ENCODE measurements at places on chromosomes 3 and 15. TPM values are rescaled to one million over a fixed set of nuclear protein-coding genes. Genes with fewer than 3 reads are reported as not detected.

Gene KNSTRN
- total RNA-seq = 4.9 TPM

Gene ANKUB1
- not detected for total RNA-seq

Gene CD96
- total RNA-seq = 190 TPM

Gene CLDN1
- total RNA-seq = not detected

Gene STRC
- 1.8 TPM for total RNA-seq

GRCh38 chr3:158158969-158159368 is 49.1 kb downstream of the RSRC1 start:
- H3K27me3 ChIP-seq = no peaks in the 10 kb centered on the region
- no peak overlapping the region for H3K4me3 ChIP-seq
- peaks cover 9% of the 10 kb centered on the region for H3K36me3 ChIP-seq
- DNase-seq = no peak
- H3K27ac ChIP-seq = no peak overlapping the region

- no peak overlapping the region for H3K4me3 ChIP-seq
- no peaks in the 10 kb centered on the region for H3K36me3 ChIP-seq
- no peak overlapping the region for H3K27ac ChIP-seq
- peaks cover 4% of the 10 kb centered on the region for H3K27me3 ChIP-seq
- DNase-seq = no peak
Measured at GRCh38 chr3:55682461-55682860, 195.4 kb upstream of the WNT5A start.

DNA sequence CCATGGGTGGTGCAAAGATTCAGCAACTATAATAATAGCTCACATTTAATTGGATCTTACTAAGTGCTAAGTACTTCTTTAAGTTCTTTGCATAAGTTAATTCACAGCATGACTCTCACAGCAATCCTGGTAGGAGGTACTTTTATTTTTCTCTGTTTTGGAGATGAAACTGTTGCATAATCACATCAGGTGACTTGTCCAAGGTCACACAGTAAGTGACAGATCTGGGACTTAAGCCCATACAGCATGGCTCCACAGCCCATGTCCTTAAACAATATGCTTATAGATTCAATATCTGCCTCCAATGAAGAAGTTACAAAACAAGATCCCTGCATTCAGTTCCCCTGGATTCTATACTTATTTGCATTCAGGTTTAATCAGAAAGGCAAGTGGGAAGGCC is 171.8 kb downstream of the CNTN3 start:
- no peaks in the 10 kb centered on the region for H3K36me3 ChIP-seq
- H3K27ac ChIP-seq = no peak overlapping the region
- no peak overlapping the region for H3K4me3 ChIP-seq
- no peaks in the 10 kb centered on the region for H3K27me3 ChIP-seq

DNA sequence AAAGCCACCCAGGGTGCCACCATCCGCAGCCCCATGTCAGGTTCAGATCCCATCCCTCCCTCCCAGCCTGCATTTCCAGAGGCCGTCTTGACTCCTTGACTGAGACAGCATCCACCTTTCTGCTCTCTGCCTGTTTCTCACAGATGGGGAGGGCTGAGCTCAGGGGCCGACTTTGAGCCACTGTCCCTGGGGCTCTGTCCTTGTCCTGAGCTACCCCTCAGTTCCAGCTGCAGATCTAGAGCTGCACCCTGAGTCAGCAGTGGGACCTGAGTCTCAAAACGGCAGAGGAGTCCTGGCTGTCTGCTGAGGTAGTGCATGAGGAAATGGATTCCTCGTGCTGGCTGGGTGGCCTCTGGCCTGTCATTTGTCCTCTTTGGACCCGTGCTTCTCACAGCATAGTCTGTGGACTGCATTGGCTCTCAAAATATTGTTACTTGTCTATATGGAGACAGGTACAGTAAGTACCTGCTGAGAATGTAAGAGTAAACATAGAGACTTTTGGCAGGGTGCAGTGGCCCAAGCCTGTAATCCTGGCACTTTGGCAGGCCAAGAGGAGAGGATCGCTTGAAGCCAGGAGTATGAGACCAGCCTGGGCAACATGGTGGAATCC is 22.3 kb downstream of the RPLP1 start:
- no peak for DNase-seq
- H3K4me1 ChIP-seq = peaks cover 7% of the 10 kb centered on the region
- H3K27ac ChIP-seq = peak overlapping the region; percentile 75

- no peak overlapping the region for H3K4me3 ChIP-seq
- H3K27me3 ChIP-seq = no peaks in the 10 kb centered on the region
- H3K36me3 ChIP-seq = no peaks in the 10 kb centered on the region
- no peak overlapping the region for H3K27ac ChIP-seq
- no peak for DNase-seq
- H3K4me1 ChIP-seq = no peaks in the 10 kb centered on the region
Measured at GRCh38 chr3:65170390-65171042, 482.7 kb upstream of the ADAMTS9 start.

DNA sequence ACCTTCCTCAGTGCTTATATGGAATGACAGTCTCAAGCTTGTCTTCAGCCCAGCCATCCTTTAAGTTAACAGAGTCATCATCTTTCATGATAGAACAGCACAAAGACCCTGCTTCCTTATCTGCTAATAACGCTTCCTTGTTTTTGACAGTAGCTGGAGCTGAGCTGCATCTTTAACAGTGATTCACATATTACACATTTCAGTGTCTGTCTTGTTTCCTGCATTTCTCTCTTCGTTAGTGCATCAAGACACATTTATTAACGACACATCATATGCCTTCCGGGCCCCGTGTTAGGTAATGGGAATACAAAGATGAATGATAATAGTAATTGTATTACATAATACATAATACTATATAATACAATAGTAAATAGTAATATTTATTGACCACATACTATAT is 30.2 kb upstream of the GREM1 start:
- peaks cover 2% of the 10 kb centered on the region for H3K4me1 ChIP-seq
- H3K36me3 ChIP-seq = no peaks in the 10 kb centered on the region
- no peak overlapping the region for H3K27ac ChIP-seq
- H3K4me3 ChIP-seq = no peak overlapping the region
- H3K27me3 ChIP-seq = peaks cover 8% of the 10 kb centered on the region
- DNase-seq = no peak

GRCh38 chr15:44034334-44034733 is 160.7 kb downstream of the FRMD5 start:
- no peak for DNase-seq
- H3K36me3 ChIP-seq = no peaks in the 10 kb centered on the region
- peaks cover 25% of the 10 kb centered on the region for H3K27me3 ChIP-seq

DNA sequence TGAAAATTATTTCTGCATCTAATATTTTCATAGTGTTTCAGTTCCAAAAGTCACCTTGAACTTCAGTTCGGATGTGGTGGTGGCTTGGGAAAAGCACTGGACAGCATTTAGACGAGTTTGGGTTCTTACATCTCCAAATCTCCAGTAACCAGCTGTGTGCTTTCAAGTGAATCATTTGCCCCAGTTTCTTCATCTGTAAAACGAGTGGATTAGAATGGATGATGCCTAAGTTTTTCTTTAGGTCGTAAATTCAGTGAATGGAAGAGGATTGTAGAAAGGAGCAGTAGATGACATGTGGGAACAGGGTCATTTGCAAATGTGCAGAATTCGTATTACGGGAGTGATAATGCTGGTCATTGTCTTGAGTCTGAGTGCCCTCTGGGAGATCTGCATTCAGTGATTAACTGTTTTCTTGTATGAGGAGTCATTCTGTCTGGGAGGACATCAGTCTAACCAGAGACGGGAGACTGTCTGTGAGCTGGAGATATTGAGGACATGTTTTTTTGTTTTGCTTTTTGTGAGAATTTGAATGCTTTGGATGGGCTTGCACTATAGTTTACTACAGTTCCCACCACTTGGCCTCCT is 641.6 kb upstream of the TBL1XR1 start:
- H3K27me3 ChIP-seq = peaks cover 3% of the 10 kb centered on the region
- H3K36me3 ChIP-seq = peaks cover under 1% of the 10 kb centered on the region
- no peaks in the 10 kb centered on the region for H3K4me1 ChIP-seq
- no peak for DNase-seq
- no peak overlapping the region for H3K4me3 ChIP-seq
- H3K27ac ChIP-seq = no peak overlapping the region

DNA sequence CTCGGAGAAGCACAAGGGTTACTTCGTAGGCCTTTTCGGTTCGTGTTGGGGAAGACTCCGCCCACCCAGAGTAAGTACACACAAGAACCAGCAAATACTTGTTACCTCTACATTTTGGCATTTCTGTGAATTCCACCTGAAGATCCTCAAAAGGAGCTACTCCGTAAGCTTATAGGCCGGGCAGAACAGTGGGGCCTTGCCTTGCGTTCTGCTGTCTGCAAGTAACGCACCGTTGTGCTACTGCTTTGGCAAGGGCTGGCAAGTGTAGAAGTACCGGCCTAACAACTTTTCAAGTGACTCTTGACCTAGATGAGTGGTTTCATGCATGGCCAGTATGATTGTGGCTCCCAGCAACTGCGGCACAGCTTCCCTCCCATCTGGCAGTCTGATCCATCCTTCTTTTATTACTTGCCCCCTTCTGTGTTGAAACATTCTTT is 6.4 kb upstream of the DNAAF4 start:
- no peaks in the 10 kb centered on the region for H3K4me1 ChIP-seq
- H3K4me3 ChIP-seq = no peak overlapping the region
- no peak overlapping the region for H3K27ac ChIP-seq
- no peak for DNase-seq

- no peak for DNase-seq
- no peak overlapping the region for H3K27ac ChIP-seq
- no peak overlapping the region for H3K4me3 ChIP-seq
- H3K27me3 ChIP-seq = peaks cover 40% of the 10 kb centered on the region
- peaks cover 4% of the 10 kb centered on the region for H3K4me1 ChIP-seq
- peaks cover 5% of the 10 kb centered on the region for H3K36me3 ChIP-seq
Measured at GRCh38 chr3:134314588-134315285, 59.5 kb downstream of the AMOTL2 start.

- no peak overlapping the region for H3K27ac ChIP-seq
- DNase-seq = no peak
- H3K4me3 ChIP-seq = no peak overlapping the region
- H3K36me3 ChIP-seq = no peaks in the 10 kb centered on the region
- H3K4me1 ChIP-seq = no peaks in the 10 kb centered on the region
Measured at GRCh38 chr3:156425651-156426050, 129.3 kb downstream of the SSR3 start.

All from T-helper 17 cell (primary cell).